Gastrocnemius medialis (tissue), 4 donors: ENCODE measurements at places on chromosomes 12 and 14.
A peak's percentile ranks its signal among the peaks of the same experiment; 100 is the strongest.

- no peak for DNase-seq
These were observed 230.5 kb downstream of the ETNK1 start for GRCh38 chr12:22855456-22855855.

GRCh38 chr12:117692512-117692911 is 276.3 kb downstream of the KSR2 start:
- no peak for DNase-seq

GRCh38 chr14:65356327-65356836 is 56.1 kb upstream of the FUT8 start:
- DNase-seq, result no peak

GRCh38 chr12:131217024-131217586 is 263.4 kb downstream of the ADGRD1 start:
- DNase-seq, result no peak

GRCh38 chr12:119341020-119341419 is 6.5 kb downstream of the CCDC60 start:
- no peak for DNase-seq

DNA sequence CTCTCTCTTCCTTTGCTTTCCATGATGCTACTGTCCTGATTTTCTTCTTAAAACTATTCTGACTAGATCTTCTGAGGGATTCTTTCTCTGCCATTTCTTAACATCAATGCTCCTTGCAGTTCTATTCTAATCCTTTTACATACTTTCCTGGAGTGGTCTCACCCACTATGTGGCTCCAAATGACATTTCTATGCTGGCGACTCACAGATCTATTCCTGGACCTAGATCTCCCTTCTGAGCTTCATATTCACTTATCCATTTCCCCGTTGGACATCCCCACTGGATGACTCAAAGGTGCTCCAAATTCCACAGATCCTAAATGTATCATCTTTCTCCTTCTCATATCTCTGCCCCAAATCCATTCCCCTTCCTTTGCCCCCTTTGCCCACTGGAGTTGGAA is 4.1 kb downstream of the TEP1 start:
- no peak for DNase-seq

DNA sequence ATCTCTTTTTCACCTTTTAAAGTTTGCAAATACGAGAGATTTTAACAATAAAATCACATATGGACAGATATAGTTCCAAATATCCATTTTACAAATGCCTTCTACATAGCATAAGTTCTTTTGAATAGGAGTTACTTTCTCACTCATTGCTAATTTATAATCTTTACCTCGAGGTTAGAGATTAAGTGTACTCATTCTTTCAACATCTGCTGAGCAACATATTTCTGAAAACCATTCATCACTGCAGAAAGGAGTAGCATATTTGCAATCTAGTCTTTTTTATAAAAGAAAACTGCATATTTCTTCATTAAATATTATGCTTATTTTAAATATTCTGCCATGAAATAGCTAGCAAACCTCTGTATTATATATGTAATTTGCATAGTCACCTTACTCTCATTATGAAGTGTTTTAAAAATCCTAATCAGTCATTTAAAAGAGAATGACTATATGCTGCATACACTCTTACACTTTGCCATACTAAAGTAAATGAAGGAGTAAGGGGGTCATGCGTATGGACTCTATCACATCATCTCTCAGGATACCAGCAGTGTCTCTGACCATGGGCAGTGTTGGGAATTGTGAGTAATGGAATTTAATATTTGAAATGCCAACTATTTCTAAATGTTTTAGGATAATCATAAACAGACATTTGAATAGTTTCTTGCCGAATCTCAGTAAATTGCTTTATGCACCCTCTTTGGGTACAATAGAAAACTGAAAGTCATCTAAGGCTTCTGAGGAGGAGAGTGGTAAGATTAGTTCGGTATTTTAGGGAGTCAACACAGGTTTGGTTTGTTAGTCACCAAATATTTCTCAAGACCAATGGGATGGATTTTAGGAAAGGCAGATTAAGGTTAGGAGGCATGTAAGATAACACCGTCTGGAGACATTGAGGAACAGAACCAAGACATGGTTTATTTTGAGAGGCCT is 524.8 kb upstream of the ATP2B1 start:
- no peak for DNase-seq

- DNase-seq, result no peak
These were observed 55.0 kb downstream of the ANAPC7 start for GRCh38 chr12:110348431-110349059.

GRCh38 chr14:24734917-24735500 is 101.0 kb upstream of the GZMB start:
- peak; percentile 8 for DNase-seq

GRCh38 chr12:65925626-65926025 is 101.3 kb downstream of the HMGA2 start:
- no peak for DNase-seq

- no peak for DNase-seq
These were observed 222.1 kb downstream of the C12orf42 start for GRCh38 chr12:103273645-103274044.

DNA sequence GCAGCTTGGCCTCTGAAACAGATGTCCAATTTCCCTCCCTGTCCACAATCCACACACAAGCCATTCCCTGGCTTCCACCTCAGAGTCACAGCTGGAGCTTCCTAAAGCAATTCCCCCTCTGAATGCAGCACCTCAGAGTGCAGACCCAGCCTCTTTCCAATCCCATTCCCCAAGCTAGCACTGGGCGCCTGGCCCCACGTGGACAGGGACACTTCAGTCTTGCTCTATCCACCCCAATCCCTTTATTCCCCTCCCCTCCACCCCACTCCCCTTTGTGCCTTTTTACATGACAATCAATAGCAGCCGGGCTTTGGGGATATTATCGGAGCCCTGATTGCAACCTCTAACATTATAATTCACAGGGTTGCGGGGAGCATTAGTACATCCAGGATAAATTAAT is 292.6 kb downstream of the TTC8 start:
- no peak for DNase-seq

GRCh38 chr14:93245764-93246420 is 38.8 kb downstream of the UBR7 start:
- DNase-seq, result no peak

GRCh38 chr12:89529738-89530137 is 3.9 kb upstream of the POC1B start:
- no peak for DNase-seq

GRCh38 chr12:127885954-127886750 is 380.8 kb upstream of the TMEM132C start:
- no peak for DNase-seq

DNA sequence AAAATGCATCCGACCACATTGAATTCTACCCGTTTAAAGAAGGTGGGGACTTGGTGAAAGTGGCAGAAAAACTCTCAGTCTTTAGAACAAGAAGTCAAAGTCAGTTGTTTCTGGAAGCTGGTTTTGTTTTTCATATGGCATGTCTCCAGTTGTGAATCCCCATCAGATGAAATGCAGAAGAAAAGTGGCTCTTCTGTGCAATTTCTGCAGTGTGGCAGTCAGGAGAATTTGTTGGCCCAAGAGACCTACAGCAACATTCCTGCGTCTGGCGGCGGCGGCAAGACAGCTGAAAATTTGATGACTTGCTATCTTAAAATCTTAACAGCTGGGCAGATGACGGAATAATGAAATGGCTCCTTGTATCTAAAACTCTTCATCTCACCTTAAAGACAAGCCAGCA is 201.5 kb downstream of the FOXN3 start:
- DNase-seq, result no peak

DNA sequence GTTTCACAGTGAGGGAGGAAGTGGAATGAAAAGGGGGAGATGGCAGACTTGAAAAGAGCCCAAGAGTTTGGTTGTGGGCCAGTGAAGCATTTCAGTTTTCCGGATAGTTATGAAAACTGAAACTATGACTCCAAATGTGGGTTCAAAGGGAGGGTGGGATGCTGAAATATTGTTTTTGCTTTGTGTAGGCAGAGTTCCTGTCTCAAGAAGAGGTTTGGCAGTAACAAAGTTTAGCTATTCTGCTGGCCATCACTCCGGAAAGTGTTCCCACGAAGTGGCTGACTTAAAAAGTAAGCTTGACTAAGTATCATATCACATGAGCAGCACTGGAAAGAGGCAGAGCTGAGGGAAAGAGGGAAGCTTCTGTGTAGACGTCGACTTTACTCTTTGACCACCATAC is 85.2 kb downstream of the CAND1 start:
- no peak for DNase-seq

- DNase-seq, result no peak
These were observed 115.8 kb downstream of the SLC25A47 start for GRCh38 chr14:100438678-100439592.

- DNase-seq, result no peak
These were observed 42.9 kb upstream of the TESC start for GRCh38 chr12:117142094-117142493.

DNA sequence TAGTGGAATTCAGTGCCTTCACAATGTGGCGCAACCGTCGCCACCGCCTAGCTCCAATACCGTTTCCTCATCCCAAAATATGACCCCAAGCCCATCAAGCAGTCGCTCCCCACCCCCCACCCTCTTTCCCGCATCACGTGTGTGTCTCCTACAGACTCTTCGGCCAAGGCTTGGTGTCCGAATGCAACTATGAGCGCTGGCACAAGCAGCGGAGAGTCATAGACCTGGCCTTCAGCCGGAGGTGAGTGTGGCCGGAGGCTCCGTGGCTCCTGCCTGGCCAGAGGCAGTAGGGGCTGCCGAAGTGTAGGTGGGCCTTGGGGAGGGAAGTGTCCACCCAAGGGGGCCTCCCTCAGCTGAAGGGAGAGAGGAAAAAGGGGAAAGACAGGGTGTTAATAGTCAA is 15.8 kb downstream of the CYP46A1 start:
- DNase-seq, result no peak

DNA sequence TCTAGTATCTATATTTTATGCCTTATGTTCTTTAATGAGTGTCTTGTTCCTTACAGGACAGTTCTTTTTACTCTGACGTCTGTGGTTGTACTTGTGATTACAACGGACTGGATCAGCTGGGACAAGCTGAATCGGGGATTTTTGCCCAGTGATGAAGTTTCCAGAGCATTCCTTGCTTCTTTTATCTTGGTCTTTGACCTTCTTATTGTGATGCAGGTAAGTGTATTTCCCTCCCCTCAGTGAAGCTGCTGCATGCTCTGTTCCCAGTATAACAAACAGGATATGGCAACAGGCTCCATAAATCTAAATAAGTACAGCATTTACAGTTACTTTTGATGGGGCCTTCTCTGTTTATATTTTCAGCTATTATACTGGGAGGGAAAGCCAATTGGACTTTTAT is 463.6 kb downstream of the TMEM117 start:
- no peak for DNase-seq

DNA sequence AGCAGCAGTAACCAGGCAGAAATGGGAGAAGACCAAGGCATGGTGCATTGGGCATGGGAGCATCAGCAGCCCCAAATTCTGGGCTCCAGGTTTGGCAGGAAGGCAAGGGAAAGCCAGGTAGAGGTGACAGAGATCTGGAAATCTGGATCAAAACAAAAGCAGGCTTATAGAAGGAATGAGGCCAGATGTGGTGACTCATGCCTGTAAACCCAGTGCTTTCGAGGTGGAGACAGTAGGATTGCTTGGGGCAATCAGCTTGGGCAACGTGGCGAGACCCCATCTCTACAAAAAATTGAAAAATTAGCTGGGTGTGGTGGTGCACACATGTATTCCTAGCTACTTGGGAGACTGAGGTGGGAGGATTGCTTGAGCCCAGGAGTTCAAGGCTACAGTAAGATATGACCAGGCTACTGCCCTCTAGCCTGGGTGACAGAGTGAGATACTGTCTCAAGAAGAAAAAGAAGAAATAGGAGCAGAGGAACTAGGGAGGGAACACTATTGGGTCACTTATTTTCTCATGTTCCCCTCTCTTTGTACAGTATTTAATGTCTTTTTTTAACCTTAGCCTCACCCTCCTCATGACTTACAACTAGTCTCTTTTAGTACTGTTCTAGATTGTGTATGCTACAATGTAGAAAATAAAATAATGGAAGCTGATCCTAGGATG is 25.1 kb downstream of the SLC4A8 start:
- DNase-seq, result no peak

DNA sequence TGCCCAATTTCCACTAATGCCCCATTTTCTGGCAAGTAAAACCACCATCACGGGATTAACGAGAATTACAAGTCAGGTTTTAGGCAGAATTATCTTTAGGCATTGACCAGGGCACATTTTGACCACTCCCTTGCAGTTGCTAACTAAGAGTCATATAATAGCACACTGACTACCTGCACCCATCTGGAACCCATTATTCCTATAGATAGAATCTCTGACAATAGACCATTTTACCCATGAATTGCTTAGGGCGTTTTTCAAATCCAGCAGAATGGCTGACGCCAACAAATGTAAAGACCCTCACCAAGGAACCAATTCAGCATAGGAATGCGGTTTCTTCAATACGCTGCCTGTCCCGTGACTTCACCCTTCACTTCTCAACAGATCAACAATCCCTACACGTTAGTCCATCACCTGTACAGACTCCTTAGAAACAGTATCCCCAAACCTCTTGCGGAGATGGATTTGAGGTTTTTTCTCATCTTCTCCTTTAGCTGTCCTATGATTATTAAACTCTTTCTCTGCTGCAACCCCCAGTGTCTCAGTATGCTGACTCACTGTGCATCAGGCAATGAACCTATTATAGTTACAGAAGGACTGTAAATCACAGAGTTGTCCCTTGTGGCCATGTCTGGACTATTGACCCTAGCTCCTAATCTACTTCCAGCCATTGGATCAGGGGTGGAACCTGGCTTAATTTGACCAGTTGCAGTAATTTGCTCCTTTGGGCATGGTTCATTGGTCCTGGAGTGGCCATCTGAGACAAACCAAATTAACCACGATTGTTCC is 177.3 kb upstream of the PLXNC1 start:
- no peak for DNase-seq
